ENCODE measurements at places on chromosomes 7 and 10. TPM values are rescaled to one million over a fixed set of nuclear protein-coding genes. Genes with fewer than 3 reads are reported as not detected.

DNA sequence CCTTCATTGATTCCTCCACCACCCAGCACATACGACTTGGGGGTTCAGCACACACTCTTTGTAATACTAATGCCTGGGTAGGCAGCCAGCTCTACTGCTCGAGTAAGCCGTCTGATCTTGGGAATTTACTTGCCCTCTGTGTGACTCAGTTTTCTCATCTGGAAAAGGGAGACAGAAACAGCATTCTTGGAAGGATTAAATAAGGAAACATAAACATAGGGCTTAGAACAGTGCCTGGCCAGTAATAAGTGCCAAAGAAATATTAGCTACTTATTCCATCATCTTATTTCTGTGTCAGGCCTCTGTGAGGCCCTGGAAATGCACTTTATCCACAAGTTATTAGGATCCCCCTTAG, 130.1 kb downstream of the TNS3 start:
- H3K27me3 ChIP-seq, result no peaks in the 10 kb centered on the region
- no peak overlapping the region for H3K4me3 ChIP-seq
- no peak for DNase-seq

The ATAD1 gene
- 51.2 TPM for total RNA-seq

GRCh38 chr10:672203-672602, 17.3 kb downstream of the DIP2C start:
- H3K4me1 ChIP-seq, result no peaks in the 10 kb centered on the region
- H3K36me3 ChIP-seq, result no peaks in the 10 kb centered on the region
- no peak overlapping the region for H3K27ac ChIP-seq
- no peak for DNase-seq

The UNC5B gene
- 22.2 TPM for total RNA-seq

The CYP26C1 gene
- 0.27 TPM for total RNA-seq

DNA sequence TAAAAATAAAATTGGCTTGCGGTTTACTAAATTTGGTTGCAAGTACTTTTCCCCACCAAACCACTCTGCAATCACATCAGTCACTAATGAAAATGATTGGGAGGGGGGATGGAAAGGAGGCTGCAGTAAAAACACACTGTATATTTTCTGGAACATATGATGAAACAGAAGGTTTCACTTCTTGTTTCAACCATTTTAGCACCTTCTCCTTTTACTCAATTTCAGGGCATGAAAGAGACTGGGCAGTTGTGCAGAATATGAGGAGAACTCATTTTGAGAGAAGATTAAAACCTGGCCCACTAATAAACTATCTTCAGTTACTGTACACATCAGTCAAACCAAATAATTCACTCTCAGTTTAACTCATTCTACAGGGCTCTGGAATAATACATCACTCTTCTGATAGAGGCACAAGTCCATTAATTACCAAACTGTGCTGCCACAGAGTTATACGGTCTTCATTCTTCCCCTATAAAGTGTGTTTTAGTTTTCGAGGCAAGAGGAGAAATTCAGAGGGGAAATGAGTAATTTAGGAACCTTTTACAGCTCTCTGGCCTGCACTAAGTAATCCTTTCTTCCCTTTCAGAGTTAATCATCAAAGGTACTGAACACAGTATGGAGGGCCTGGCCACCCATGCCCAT, 25.5 kb downstream of the JAZF1 start:
- H3K27me3 ChIP-seq, result no peaks in the 10 kb centered on the region
- H3K27ac ChIP-seq, result no peak overlapping the region
- H3K4me1 ChIP-seq, result peaks cover 37% of the 10 kb centered on the region
- H3K36me3 ChIP-seq, result no peaks in the 10 kb centered on the region
- H3K4me3 ChIP-seq, result no peak overlapping the region

- no peaks in the 10 kb centered on the region for H3K4me1 ChIP-seq
- DNase-seq, result no peak
- H3K27me3 ChIP-seq, result no peaks in the 10 kb centered on the region
- H3K27ac ChIP-seq, result no peak overlapping the region
- H3K36me3 ChIP-seq, result peaks cover 66% of the 10 kb centered on the region
These were observed 27.1 kb downstream of the BMS1 start for GRCh38 chr10:42809676-42810075.

The SMNDC1 gene
- total RNA-seq, result 31.5 TPM

The PPP1R3C gene
- total RNA-seq, result 10.8 TPM

DNA sequence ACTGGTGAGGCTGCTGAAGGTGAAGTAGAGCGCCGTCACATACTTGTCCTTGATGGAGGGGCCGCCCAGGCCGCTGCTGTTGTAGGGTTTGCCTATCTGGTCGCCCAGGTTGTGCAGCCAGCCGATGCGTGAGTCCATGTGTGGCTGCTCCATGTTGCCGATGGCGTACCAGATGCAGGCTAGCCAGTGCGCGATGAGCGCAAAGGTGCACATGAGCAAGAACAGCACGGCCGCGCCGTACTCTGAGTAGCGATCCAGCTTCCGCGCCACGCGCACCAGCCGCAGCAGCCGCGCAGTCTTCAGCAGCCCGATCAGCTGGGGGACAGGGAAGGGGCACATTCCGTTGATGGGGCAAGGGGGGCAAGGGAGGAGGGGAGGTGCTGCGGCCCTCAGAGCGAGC, 26.6 kb downstream of the KCNH2 start:
- H3K27me3 ChIP-seq, result peaks cover 40% of the 10 kb centered on the region
- no peak overlapping the region for H3K4me3 ChIP-seq
- no peak overlapping the region for H3K27ac ChIP-seq
- DNase-seq, result peak; percentile 39

DNA sequence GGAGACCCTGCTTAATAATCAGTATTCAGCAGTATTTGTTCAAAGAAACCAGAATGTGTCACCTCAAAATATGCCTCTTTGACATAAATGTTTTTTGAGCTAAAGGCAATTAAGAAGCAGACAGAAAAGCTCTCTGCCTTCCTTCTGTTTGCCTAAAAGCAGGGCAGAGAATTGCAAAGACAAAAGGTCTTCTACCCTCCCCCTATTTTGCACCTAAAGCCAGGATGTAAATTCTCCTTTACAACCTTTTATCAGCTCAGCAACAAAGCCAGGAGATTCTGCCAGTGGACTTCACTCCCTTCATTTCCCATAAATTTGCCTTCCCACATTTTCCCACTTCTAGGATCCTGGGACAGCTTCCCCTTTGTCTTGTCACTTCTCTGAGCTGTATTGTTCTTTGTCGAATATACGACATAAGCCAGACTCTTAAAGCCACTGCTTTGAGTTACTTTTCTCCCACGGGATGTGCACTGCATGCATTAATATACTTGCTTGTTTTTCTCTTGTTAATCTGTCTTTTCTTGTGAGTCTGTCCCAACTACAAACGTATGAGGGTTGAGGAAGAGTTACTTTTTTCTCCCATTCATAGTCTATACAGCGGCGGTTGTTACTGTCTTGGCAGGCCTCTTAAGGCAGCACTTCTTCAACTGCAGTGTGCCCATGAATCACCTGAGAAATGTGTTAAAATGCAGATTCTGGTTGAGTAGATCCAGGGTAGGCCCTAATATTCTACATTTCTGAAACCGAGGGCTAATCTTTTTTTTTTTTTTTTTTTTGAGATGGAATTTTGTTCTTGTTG, 48.2 kb downstream of the ST8SIA6 start:
- DNase-seq, result no peak
- no peak overlapping the region for H3K4me3 ChIP-seq
- no peaks in the 10 kb centered on the region for H3K4me1 ChIP-seq
- H3K27me3 ChIP-seq, result no peaks in the 10 kb centered on the region

The FFAR4 gene
- 13.7 TPM for total RNA-seq

DNA sequence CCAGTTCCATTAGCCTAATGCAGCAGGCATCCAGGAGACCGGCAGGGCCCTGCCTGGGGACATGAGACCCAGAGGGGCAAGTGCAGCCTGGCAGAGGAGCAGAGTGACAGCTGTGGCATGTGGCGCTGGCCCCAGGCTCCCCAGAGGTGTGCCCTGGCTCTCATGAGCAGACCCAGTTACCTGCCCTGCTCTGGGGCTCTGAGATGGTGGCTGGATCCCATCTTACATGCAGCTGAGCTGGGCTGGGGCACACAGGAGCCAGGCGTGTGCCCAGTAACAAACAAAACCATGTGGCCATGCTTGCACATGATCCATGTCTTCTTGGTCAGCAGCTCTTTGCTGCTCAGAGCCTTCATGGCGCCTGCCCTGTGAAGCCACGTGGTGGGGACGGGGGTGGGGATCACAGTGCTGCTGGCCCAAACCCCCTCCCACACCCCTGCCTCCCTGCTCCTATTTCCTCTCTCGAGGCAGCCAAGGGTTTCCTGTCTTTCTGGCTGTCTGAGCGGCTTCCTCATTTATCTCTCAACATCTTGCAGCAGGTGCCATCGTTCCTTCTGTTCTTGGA, 40.3 kb upstream of the GTF2I start:
- H3K27ac ChIP-seq, result no peak overlapping the region
- peak; percentile 56 for DNase-seq
- H3K36me3 ChIP-seq, result no peaks in the 10 kb centered on the region

DNA sequence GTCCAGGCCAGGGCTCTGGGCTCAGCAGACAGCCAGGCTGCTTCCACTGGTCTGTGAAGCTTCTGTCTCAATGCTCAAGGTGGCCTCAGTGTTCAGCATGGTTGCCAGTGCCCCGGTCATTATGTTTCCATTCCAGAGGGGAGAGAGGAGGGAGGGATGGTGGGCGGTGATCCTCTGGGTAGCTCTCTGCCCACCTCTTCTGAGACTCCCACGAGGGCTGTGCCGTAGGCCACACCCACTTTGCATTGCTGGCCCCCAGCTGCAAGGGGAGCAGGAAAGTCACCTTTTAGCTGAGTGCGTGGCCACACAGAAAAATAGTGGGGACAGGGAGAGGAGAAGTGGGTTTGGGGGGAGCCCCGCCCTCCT, 42.5 kb downstream of the FOXK1 start:
- H3K4me3 ChIP-seq, result peak overlapping the region; percentile 60
- H3K27me3 ChIP-seq, result no peaks in the 10 kb centered on the region
